ENCODE measurements at places on chromosomes 6 and 20. TPM values are rescaled to one million over a fixed set of nuclear protein-coding genes. Genes with fewer than 3 reads are reported as not detected.
A peak's percentile ranks its signal among the peaks of the same experiment; 100 is the strongest.

GRCh38 chr6:24283043-24283985 is 74.5 kb downstream of the DCDC2 start:
- peak overlapping the region; percentile 48 for H3K4me3 ChIP-seq
- H3K4me1 ChIP-seq = no peaks in the 10 kb centered on the region
- DNase-seq = peak; percentile 88
- no peaks in the 10 kb centered on the region for H3K36me3 ChIP-seq
- H3K27me3 ChIP-seq = no peaks in the 10 kb centered on the region
- H3K27ac ChIP-seq = no peak overlapping the region

DNA sequence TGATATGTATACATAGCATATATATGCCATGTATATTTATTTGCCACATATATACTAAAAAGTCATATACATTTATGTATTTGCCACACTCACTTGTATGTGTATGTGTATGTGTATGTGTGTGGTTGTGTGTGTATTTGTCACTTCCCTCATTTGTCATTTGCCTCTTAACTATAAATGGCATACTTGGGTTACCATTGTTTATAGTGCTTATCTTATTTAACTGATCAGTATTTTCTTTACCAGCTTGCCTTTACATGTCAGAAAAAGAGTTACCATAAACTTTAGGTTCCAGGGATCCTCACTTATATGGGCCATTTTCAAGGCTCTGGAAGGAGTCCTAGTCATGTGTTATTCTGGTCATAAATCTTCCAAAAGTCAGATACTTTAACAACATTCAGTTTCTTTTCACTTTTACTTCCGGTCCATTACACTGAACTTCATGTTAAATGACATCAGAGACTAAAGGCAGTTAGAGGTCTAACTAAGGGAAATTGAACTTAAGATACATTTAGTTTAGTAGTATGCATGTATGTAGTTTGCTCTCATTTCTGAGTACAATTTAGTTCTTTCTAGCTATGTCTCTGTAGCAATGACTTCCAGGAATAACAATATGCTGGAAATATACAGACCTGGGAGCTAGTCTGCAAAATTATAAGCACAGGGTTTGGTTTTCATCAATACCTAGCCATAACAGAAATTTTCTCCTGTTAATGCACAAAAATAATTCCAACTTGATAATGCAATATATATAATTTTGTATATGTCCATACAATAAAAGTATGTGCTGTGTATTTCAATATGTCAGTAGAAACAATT is 33.7 kb upstream of the HIVEP1 start:
- no peaks in the 10 kb centered on the region for H3K27me3 ChIP-seq
- H3K4me3 ChIP-seq = no peak overlapping the region
- DNase-seq = no peak
- no peaks in the 10 kb centered on the region for H3K36me3 ChIP-seq
- no peak overlapping the region for H3K27ac ChIP-seq

DNA sequence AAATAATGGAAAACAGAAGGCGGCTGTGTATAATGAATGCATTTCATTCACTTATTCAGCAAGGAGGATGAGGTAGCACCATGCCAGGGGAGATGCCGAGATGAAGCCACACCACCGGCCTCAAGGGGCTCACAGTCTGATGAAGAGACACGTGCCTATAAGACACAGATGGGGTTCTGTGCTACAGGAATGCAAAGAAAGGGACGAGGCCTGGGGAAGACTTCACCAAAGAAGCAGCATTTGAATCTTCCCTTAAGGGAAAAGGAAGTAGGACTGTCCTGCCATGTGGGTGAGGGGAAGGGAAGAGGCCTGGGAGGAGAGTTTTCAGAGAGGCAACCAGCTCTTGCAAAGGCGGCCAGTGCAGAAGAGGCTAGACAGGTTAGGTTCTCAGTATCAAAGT is 98.9 kb downstream of the PSMG4 start:
- DNase-seq = no peak
- no peak overlapping the region for H3K4me3 ChIP-seq
- peaks cover 3% of the 10 kb centered on the region for H3K4me1 ChIP-seq
- no peaks in the 10 kb centered on the region for H3K27me3 ChIP-seq

MOXD1 gene
- 0.25 TPM for polyA plus RNA-seq

DNA sequence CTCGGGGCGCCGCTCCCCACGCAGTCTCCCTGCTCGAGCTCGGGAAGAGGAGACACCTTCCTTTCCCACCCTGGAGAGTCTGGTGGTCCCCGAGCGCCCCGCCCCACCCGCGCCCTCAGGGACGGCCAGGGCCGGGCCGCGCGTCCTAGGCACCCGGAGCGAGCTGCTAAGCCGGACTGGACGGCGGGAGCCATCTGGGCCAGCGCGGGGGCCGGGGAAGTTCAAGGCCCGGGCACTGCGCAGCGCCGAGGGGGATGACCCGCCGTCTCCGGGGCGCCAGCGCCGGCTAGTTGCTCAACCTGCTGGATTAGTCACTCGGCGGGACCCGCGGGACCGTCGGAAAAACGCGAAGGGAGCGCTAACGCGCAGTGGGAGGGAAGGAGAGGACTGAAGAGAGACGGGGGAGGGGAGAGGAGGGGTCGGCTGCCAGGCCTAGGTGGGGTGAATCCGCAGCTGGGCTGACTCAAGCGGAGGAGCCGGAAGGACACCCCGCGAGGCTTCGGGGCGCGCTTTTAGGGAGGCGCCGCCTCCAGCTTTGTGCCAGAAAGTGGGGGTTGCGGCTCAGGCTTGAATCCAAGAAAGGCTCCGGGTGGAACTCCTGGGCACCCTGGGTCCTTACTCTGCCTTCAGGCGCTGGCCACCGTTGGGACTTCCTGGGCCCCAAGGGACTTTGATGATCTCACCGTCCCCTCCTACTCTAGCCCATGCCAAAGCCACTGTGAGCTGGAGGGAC is 75.7 kb upstream of the FOXP4 start:
- H3K36me3 ChIP-seq = no peaks in the 10 kb centered on the region
- H3K27me3 ChIP-seq = no peaks in the 10 kb centered on the region
- no peaks in the 10 kb centered on the region for H3K4me1 ChIP-seq
- no peak overlapping the region for H3K4me3 ChIP-seq

FGD2 gene
- polyA plus RNA-seq = 12.9 TPM

DNA sequence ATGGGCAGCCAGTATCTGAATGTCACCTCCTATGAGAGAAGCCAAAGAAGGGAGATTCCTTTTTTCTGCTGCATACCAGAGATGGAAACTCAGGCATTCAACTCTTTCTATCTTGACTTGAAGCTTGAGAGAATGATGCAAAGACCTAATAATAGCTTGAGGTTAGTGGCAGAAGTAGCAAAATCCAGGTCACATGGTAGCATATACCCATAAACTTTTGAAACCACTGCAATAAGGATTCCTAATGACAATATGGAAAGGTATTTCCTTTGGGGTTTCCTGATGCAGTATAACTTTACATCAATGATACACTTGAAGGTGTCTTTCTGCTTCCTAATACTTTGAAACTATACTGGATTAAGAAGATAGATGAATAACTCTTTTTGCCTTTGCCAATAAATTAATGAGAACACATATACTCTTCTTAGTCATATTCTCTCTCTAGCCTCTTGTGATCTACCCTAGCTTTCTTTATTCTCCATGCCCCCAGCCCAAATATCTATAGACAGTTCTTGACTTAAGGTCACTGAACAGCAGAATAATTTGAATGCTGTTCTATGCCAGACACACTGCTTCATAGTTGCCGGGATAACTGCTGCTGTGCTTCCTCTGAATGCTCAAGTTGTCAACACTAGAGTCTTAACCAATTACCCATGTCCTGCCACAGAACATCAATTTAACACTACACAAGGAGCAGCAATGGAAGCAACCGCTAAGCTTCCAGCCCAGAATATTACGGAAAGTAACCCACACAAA is 155.5 kb upstream of the SIM1 start:
- H3K27me3 ChIP-seq = no peaks in the 10 kb centered on the region
- no peak overlapping the region for H3K27ac ChIP-seq
- DNase-seq = no peak
- H3K4me3 ChIP-seq = no peak overlapping the region

- no peak overlapping the region for H3K27ac ChIP-seq
- DNase-seq = no peak
- H3K4me1 ChIP-seq = no peaks in the 10 kb centered on the region
- H3K27me3 ChIP-seq = no peaks in the 10 kb centered on the region
- H3K4me3 ChIP-seq = no peak overlapping the region
Observed at GRCh38 chr20:53725575-53725970, 131.9 kb upstream of the ZNF217 start.

- no peaks in the 10 kb centered on the region for H3K36me3 ChIP-seq
- no peaks in the 10 kb centered on the region for H3K4me1 ChIP-seq
- H3K27ac ChIP-seq = no peak overlapping the region
Observed at GRCh38 chr6:79399499-79399898, 137.7 kb downstream of the LCA5 start.

GRCh38 chr6:11323666-11324452 is 91.4 kb upstream of the NEDD9 start:
- no peak overlapping the region for H3K4me3 ChIP-seq
- H3K36me3 ChIP-seq = no peaks in the 10 kb centered on the region
- H3K4me1 ChIP-seq = peaks cover 3% of the 10 kb centered on the region
- H3K27me3 ChIP-seq = no peaks in the 10 kb centered on the region

DNA sequence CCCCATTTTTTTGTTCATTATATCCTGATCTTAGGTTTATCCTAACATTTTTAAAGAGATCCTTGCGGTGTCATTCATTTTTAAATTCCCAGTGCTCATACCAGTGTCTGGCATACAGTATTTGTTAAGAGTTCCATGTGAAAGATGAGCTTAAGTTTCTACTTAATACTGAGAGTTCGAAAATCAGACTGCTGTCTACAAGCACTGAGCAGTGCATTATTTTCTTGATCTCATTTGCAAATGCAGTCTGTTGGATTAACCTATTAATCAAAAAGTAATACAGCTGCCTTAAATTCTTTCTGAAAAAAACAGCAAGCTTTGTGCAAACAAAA is 663 bp downstream of the COQ3 start:
- DNase-seq = no peak
- no peaks in the 10 kb centered on the region for H3K27me3 ChIP-seq
- H3K4me3 ChIP-seq = peak overlapping the region; percentile 89
- no peak overlapping the region for H3K27ac ChIP-seq

- no peaks in the 10 kb centered on the region for H3K4me1 ChIP-seq
- no peaks in the 10 kb centered on the region for H3K36me3 ChIP-seq
- H3K4me3 ChIP-seq = no peak overlapping the region
- no peaks in the 10 kb centered on the region for H3K27me3 ChIP-seq
- DNase-seq = no peak
- H3K27ac ChIP-seq = no peak overlapping the region
Observed at GRCh38 chr6:89597988-89598387, 40.6 kb downstream of the LYRM2 start.

All from aorta (tissue), 5 donors.